ENCODE measurements at places on chromosomes 11 and 22.

- DNase-seq, result no peak
Observed at GRCh38 chr11:12746593-12747097, 72.4 kb downstream of the TEAD1 start.

DNA sequence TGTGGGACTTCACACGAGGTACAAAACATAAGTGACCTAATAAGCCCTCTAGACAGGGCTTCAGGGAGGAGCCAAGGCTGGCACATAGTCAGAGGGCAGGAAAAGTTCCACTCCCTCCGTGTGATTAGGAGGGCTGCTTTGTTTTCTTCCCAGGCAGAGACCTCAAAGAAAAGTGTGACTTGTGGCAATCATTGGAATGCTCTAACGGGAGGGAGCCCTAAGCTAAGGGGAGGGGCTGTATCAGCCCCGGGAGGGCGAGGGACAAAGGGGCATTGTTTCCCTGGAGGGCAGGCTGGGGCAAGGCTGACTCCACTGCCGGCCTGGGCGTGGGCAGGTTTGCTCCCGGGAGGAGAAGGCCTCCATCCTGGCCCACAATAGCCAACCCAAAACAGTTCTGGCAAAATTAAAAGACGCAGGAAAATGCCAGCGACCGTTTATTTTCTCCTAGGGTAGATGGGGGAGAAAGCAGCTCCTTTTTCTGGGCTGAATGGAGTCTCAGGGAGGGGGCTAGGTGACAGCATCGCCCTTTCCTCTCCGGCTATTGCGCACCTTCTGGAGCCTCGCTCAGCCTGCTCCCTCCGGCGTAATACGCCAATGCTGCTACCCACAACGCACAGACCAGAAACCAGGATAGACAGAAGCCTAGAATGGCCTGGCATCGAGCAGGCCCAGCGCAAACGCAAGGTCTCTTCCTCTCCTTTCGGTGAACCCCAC is 60.2 kb downstream of the ENDOD1 start:
- DNase-seq, result no peak

DNA sequence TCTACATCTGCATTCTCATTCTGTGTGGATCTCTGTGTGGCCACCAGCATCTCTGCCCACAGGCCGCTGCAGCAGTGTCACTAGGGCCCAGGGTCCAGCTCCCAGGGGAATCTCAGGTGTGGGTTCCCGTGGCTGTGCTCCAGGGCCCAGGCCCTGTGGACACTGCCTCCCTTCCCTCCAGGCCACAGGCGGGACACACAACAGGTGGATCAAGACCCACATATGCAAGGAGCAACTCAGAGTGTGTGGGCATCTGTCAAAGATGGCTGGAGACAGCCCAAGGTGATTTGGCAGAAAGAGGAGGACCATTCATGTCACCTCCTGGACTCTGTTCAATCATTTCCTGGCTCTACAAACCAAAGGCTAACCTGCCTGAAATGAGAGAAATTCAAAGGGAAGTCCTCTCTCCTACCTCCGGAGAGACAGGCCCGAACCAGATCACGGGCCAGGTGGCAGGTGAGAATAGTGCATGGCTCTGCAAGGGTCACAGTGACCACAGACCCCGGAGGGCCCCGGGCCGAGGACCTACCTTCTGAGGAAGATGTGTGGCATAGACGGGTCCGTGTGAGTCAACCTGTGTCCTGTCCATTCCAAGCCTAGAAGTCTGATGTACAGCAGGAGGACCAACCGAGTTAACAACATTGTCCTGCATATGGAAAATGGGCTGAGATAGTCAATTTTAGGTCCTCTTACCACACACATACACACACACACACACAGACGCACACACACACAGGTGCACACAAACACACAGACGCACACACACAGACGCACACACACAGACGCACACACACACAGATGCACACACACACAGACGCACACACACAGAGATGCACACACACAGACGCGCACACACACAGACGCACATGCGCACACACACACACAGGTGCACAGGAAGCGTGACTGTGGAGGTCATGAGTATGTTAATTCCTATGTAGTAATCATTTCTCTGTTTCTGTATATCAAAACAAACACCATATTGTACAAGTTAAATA is 1068.5 kb downstream of the BRD1 start:
- DNase-seq, result no peak

DNA sequence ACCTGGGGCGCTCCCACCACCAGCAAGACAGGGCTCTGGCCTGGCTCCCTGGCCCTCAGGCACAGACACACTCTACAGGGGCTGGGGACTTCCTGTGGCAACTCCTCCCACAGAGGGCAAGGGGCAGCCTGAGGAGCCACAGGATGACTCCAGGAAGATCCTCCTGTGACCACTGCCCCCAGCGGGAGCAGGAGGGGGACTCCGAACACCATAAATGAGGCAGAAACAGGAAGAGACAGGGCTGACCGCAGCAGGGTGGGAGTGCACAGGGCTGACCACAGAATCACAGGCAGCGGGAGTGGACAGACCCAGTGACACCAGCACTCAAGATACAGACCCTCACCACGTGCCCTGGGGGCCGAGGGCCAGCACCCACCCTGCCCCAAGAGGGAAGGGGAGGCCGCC is 10.8 kb downstream of the ARAP1 start:
- DNase-seq, result no peak

- DNase-seq, result no peak
Observed at GRCh38 chr11:46357483-46357936, 10.2 kb downstream of the DGKZ start.

- no peak for DNase-seq
Observed at GRCh38 chr11:20564846-20565635, 34.4 kb upstream of the SLC6A5 start.

DNA sequence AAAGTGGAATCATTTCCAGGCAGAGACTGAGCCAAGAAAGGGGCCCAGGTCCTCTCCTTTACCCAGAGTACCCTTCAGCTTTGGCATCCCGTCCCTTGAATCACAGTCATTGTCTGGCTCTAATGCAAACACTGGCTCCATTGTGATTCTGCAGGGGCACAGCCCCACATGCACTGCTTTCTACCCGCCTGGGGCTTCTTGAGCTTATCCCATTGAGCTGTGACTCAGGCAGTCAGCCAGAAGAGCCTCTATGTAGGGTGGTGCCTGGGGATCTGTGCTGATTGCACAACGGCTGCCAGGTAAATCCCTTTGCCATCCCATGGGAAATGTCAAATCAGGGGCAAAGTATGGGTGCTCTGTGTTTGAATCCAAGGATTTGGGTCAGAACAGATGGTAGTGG is 88.9 kb downstream of the RASSF10 start:
- DNase-seq, result no peak

DNA sequence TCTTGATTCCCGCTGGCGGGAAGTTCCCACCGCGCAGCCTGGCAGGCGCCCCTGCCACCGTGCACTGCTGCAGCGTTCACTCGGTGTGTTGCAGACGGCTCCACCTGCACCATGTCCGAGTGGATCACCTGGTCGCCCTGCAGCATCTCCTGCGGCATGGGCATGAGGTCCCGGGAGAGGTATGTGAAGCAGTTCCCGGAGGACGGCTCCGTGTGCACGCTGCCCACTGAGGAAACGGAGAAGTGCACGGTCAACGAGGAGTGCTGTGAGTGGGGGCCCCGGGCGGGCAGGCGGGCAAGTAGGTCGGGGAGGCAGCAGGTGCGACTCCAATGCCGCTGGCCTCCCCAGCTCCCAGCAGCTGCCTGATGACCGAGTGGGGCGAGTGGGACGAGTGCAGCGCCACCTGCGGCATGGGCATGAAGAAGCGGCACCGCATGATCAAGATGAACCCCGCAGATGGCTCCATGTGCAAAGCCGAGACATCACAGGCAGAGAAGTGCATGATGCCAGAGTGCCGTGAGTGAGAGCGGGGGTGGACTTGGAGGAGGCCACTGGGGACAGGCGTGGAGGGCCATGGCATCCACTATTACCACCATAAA is 99.7 kb downstream of the RRAS2 start:
- DNase-seq, result no peak

DNA sequence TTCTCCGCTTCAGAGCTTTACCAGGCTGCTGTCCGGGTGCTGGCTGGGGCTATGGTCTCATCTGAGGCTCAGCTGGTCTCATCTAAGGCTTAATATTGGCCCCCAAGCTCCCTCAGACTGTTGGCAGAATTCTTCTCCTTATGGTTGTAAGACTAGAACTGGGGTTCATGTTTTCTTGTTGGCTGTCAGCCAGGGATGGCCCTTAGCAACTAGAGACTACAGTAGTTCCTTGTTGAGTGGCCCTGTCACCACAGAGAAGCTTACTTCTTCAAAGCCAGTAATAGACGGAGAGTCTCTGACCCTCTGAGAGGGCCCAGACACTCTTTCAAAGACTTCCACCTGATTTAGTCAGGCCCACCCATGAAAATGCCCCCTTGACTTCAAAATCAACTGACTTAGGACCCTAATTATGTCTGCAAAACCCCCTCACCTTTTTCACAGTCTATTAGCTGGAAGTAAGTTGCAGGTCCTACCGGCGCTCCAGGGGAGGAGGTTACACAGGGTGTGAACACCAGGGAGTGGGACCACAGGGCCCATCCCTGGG is 24.2 kb upstream of the TREH start:
- DNase-seq, result no peak

- no peak for DNase-seq
Observed at GRCh38 chr22:45510376-45511232, 7.9 kb downstream of the FBLN1 start.

DNA sequence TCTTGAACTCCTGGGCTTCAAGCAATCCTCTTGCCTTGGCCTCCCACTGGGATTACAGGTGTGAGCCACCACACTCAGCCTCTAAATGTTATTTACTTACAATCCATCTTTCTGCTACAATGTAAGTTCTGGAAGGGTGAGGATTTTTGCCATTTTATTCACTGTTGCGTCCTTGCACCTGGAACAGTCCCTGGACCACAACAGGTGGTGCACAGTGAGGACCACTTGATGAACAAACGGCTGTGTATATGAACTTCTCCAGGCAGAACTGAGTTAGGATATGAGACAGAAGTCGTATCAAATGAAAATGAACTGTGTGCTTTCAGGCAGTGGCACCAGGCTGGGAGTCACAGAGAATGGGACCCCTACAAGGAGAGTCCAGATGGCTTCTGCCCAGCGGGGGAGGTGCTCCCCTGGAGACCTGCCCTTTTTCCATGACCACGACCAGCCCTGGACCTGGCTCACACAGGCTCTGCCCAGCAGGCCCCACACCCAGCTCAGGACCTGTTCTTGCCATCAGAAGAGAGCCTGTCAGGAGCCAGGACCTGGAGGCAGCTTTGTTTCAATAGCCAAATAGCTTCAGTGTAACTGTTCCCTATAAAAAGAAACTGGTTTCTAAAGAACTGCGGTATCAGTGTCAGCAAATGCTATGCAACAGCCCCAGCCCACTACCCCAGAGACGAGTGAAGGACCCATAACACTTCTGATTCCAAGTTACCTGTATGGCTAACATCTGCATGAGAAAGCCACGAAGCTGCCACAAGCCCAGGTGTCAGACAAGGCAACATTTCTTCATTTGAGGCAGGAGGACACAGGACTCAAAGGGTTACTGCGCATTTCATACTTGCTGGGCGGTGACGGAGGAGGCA is 104.9 kb downstream of the MICAL3 start:
- no peak for DNase-seq

- peak; percentile 39 for DNase-seq
Observed at GRCh38 chr11:2885017-2885677, 428 bp downstream of the CDKN1C start.

Measured in activated CD4-positive, alpha-beta T cell treated with anti-CD3 and anti-CD28 coated beads, Interleukin-2, amount 50 U/mL, for 48 hours (primary cell).